ENCODE measurements at places on chromosomes 4 and X.

- no peak for DNase-seq
These were observed 35.4 kb downstream of the WDR1 start for GRCh38 chr4:10081218-10081606.

DNA sequence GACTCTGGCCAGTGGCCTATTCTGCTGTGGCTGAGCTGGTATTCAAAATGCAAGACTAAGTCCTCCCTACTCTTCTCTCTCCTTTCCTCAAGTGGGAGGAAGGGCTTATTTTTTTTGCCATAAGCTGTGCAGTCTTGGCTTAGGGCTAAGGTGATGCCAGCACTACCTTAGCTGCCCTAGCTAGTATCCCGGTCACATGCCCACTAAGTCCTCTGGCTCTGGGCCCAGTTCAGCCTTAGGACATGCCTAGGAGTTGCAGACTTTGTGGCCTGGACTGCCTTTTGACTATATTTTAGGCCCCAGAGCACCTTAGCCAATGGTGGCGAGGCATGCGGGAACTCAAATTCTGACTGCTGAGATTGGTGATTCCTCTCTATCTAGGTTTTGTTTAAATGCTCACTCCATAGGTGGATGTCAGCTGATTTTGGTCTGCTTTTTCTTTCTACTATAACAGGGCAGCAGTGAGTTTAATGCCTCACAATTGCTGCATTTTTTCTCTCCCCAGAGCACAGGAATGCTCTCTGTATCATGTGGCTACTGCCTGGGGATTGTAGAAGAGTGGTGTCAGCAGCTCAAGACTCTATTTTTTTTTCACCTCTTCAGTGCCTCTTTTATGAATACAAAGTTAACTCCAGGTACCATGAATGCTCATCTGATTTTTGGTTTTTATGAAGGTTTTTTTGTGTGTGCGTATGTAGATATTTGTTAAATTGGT, 472.9 kb upstream of the GRID2 start:
- no peak for DNase-seq

- DNase-seq = no peak
These were observed 219.5 kb upstream of the DKK2 start for GRCh38 chr4:107255596-107255995.

DNA sequence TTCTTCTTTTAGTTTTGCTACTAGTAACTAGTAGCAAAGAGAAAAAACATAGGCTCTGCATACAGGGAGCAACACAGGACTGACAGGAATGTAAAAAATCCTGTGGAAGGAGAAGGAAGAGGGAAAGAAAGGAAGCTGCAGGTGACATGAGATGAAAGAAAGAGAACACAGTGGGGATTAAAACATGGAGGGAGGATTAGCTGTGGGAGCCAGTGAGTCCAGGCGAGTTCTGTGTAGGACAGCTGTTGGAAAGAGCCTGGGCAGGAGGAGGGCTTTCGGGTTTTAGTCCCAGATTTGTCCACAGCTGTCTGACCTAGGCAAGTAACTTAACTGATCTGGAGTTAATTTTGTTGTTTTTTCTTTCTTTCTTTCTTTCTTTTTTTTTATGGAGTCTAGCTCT, 21.6 kb downstream of the CCNG2 start:
- no peak for DNase-seq

Data from cerebellar nuclear complex (tissue), 1 donor.